Esophagus muscularis mucosa (tissue), 4 donors: ENCODE measurements at places on chromosomes 13 and 19.

DNA sequence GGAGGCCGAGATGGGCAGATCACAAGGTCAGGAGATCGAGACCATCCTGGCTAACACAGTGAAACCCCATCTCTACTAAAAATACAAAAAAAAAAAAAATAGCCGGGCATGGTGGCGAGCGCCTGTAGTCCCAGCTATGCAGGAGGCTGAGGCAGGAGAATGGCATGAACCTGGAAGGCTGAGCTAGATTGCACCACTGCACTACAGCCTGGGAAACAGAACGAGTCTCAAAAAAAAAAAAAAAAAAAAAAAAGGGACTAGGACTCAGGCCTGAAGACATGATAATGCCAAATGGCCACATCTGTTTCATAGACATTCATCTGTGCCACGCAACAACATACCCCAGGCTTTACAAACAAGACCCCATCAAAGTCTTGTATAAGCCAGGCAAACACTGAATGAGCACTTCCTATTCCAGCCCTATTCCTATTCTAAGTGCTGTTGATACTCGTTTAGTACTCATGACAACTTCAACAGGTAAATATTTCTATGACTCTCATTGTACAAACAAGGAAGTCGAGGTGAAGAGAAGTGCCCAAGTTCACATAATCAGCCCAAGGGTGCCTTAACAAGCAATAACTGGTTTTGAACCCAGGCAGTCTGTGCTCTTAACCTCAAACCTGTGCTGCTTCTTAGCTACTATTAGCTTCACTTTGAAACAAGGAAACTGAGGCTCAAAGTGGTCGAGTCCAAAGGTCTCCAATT is 1.7 kb downstream of the B9D2 start:
- no peak for DNase-seq

GRCh38 chr13:32381539-32381938 is 46.4 kb downstream of the N4BP2L1 start:
- DNase-seq, result no peak

GRCh38 chr13:35260316-35260715 is 216.2 kb downstream of the MAB21L1 start:
- DNase-seq, result no peak

GRCh38 chr13:100039740-100040139 is 49.2 kb upstream of the PCCA start:
- no peak for DNase-seq

- no peak for DNase-seq
These were observed 99.2 kb downstream of the RFC3 start for GRCh38 chr13:33917190-33917589.

DNA sequence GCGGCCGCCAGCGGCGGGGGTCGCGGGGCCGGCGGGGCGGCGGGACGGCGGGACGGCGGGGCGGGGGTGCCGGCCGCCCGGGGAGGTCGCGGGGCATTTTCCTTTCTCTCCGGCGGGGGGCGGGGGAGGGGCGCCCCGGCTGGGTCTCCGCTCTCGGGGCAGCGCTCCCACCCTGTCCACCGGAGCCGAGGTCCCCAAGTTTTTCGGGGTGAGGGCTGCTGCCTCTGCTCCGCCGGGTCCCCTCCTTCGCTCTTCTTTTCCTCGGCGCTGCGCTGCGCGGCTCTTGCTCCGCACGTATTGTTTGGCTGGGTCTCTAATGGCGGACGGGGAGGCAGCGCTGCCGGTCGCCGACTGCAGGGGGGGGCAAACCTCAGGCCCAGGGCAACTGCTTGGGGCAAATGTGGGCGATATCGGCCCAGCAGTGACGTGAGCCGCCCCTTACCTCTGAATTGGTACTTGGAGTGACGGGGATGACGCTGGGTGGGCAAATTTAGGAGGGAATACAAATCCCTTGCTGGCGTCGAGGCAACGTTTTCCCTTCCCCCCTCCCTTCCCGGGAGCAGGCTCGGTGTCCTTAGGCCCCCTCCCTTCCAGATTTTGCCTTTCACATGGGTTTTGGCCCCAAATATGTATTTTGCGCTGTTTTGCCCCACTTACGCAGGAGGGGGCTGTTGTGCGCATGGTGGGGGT is 759 bp downstream of the ZMYM2 start:
- no peak for DNase-seq

- DNase-seq, result no peak
These were observed at the start of gene GPC5 for GRCh38 chr13:91398413-91399188. Gene GPC5 (plus strand): TSS chr13:91398621.

- no peak for DNase-seq
These were observed 18.5 kb downstream of the PPP1R12C start for GRCh38 chr19:55098716-55099556.

GRCh38 chr19:3879656-3880055 is 829 bp upstream of the ATCAY start:
- DNase-seq, result no peak

DNA sequence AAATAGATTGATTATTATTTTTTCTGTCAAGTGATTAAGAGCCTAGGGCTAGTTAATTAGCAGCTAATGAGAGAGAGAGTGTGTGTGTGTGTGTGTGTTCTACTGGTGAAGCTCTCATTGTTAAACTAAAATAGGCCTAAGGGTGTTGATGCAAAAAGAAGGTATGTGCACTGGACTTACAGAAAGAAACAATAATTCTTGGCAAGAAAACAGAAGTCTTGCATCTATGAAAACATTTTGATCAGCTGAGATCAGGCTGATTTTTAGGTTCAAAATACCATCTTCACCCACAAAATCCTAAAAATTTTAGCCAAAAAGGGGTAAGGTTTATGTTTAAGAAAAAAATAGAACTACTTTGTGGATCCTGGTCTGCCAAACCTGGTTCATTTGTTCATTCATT is 106.5 kb downstream of the POSTN start:
- DNase-seq, result no peak

DNA sequence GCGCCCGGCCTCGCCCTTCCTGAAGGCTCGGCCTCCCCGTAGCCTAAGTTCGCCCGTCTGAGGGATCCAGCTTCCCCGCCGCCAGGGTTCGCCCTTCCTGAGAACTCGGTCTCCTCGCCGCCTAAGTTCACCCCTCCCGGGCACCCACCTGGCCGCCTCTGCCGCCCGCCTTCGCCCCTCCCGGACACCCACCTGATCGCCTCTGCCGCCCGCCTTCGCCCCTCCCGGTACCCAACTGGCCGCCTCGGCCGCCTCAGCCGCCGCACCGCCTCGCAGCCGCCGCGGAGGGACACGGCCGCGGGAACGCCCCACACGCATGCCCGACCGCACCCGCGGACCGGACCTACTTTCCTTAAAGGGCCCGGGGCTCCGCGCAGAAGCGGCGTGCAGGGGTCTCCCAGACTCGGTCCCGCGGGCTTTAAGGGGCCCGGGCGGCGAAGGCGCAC is at the start of gene MOB3A:
MOB3A (minus strand) TSS at position 293 of the 446 bp plus-strand sequence. CDS start 17,766 bp downstream, outside the sequence.
- peak; percentile 97 for DNase-seq

DNA sequence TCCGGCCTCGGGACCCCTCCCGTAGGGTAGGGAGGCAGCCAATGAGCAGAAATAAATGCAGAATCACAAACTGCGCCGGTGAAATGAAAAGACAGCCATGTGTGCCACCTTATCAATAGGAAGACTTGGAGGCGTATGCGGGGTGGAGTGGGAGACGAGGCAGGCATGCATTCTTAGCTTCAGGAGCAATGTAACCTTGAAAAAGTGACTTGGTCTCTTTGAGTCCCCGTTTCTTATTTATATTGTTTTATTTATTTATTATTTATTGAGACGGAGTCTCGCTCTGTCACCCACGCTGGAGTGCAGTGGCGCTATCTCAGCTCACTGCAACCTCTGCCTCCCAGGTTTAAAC is 16.0 kb downstream of the SSC5D start:
- DNase-seq, result no peak

- DNase-seq, result no peak
These were observed 78.7 kb upstream of the GPC6 start for GRCh38 chr13:93147946-93148345.

- no peak for DNase-seq
These were observed 1063.8 kb downstream of the EFNB2 start for GRCh38 chr13:105471673-105472072.

- DNase-seq, result no peak
These were observed 1109.5 kb downstream of the SLITRK1 start for GRCh38 chr13:82772816-82773215.

- DNase-seq, result no peak
These were observed 50.6 kb upstream of the MTIF3 start for GRCh38 chr13:27500806-27501534.

DNA sequence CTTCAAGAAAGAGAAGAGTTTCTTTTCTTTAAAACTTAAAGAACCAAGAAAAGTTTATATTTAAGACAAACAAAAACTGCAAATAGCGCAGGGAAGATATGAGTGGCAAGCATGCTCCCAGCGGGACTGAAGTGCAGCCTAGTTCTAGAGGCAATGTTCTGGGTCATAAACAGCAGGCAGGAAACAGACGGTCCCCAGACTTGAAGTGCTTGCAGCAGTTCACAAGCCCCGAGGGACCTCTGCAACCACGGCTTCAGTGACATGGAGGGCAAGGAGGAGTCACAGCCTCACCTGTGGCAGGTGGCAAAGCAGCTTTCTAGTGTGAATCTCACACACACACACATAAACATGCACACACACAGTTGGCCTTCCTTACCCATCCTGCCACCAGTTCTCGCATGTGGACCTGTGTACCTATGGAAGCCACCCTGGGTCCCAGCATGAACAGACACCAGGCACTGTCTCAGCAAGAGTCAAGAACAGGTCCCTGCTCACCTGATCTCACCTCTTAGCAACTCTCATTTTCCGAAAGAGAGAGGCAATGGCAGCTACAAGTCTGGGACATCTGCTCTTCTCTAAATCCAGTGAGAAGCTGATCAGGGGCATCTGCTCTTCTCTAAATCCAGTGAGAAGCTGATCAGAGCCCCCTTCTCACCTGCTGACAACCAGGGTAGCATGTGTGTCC is 162.0 kb downstream of the EFNB2 start:
- no peak for DNase-seq

DNA sequence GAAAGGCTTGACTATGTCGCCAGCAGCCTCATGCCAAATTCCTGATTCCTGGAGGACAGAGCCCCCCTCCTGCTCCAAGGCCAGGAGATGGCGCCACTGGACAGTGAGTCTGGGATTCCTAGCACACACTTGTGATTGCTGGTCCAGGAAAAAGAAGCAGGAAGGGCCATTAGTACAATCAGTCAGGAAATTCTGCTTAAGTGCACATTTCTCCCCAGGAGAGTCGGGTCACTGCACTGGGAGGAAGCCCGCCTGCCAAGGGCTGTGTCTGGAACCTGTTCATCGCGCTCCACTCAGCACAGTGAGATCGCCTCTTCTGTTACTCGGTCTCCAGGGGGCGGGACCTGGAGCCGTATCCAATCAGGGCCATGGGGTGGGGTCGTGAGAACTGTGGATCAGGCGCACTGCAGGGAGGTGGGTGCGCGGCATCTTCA is 65.1 kb downstream of the ZNF823 start:
- no peak for DNase-seq

DNA sequence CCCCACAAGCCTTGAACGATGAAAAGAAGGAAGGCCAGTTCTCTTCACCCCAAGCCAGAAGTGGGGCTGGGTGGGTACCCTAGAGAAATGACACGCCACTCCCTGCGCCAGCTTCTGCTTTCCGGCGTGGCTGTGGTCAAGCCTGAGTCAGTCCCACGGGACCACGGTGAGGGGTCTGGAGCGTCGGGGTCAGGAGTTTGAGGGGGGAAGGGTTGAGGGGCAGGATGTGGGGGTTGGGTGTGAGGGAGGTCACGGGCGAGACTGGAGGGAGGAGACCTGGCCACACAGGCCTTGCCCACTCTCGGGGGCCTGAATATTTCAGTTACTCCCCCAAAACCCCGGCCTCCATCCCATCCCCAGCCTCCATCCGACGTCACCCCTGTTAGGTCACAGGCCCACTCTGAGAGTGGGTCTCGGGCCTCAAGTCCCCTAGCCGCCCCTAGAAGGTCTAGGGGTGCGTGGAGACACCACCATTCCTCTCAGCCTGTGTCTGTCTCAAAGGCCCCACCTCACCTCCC is 500 bp upstream of the IFI30 start:
- no peak for DNase-seq

DNA sequence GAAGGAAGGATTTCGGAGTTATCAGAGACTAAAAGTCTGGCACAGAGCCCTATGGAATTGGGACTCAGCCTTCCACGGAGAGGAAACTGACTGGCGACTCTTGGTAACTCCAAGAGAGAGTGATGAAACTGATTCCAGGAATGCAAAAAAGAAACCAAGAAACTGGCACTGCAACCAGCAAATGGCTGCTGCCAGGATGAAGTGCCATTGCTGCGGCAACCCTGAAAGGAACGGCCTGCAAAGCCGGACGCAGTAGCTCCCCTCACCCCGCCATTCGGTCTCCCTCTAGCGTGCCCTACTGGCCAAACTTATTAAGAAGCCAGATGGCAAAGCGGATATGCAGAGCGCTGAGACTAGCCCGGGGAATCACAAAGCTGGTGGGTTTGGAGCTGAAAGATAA is 236.0 kb downstream of the PCDH9 start:
- no peak for DNase-seq

DNA sequence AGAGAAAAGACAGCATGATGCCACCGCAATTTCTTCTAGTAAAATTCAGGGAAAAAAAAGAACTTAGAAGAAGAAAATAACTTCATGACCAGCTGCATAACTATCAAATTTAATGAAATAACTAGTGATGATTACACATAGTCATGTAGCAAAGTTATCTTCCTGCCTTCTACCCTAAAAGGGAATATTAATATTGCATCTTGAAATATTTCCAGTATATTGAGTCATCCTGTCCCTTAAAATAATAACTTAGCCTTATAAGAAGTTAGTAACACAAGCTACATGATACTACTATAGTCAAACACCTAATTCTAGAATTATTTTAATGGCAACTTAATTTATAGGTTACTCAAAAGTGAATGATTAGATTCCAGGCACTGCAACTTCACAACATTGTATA is 289.2 kb downstream of the KLF12 start:
- DNase-seq, result no peak

GRCh38 chr13:20960663-20961309 is 58.2 kb upstream of the XPO4 start:
- no peak for DNase-seq

DNA sequence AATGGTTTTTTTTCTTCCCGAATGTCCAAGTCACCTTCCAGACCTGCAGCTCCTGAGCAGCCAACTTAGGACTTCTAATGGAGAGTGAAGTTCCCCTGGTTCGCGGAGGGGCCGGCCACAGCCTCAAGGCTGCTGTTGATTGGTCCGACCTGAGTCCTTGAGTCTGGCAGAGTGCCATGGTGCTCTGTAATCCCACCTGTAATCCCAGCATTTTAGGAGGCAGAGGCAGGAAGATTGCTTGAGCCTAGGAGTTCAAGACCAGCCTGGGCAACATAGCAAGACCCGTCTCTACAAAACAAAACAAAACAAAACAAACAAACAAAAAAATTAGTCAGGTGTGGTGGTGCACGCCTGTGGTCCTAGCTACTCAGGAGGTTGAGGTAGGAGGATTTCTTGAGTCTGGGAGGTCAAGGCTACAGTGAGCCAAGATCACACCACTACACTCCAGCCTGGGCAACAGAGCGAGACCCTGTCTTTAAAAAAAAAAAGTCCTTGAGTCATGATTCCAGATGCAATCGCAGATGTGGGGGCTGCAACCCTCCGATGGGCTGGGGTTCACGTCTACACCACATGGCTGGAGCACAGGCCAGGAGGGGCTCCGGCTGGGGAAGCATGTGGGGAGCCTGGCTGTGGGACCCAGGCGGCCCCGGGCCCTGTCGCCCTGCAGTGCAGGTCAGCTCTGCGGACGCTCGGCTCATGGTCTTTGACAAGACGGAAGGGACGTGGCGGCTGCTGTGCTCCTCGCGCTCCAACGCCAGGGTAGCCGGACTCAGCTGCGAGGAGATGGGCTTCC is 17.7 kb downstream of the HPN start:
- DNase-seq, result no peak
